ENCODE measurements at places on chromosomes 5 and 9.

DNA sequence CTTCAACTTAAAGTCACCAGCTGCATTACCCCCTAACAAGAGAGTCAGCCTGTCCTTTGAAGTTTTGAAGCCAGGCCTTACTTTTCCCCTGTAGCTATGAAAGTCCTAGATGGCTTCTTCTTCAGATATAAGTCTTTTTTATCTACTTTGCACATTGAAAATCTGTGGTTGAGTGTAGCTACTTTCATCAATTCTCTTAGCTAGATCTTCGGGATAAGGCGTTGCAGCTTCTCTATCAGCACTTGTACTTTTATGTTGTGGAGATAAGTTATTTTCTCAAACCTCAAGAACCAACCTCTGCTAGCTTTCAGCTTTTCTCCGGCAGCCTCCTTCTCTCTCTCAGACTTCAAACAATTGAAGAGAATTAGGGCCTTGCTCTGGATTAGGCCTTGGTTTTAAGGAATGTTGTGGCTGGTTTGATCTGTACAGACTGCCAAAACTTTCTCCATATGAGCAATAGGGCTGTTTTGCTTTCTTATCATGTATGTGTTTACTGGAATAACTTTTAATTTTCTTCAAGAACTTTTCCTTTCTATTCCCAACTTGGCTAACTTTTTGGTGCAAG, 21.6 kb downstream of the CATSPER3 start:
- no peak for DNase-seq

DNA sequence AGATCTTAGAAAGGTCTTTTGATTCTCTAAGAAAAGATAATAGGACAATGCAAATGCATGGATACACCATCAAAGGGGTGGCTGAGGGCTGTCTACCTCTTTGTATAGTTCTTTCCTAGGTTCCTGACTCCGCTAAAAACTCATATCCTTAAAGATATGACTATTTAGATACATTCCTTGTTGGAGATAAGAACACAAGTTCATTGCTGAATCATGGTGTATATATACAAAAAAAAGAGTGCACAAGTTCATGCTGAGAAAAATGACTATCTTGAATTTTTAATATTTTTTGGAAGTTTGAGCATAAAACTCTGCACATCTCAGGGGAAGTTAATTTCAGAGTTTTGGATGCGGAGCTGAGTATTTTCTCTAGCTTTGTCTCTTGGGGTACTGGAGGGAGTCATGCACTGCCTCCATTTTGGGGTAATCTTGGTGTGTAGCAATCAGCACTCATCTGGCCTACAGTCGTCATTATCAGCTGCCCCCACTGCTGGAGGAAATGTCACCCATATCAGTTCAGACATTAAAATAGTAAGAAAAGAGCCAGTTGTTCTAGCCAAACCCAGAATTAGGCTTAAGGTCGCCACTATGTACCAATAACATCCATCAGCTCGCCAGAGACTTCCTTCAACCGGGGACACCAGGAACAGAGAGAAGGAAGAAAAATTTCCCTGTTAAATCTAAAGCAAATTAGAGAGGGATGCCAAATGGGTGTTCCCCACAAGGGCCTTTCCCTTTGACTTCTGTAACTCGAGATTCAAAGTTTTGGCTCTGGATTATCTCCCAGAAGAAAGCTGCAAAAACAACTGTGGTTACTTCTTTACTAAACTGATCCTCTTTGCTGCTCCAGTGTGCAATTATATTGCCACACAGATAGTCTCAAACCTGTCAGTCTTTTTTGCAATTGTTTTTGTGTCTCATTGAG, 49.0 kb downstream of the PTTG1 start:
- DNase-seq: no peak

GRCh38 chr9:127941062-127941960, 3.7 kb upstream of the DPM2 start:
- no peak for DNase-seq

- no peak for DNase-seq
These were observed 4.4 kb upstream of the TOR4A start for GRCh38 chr9:137273095-137273490.

- DNase-seq: no peak
These were observed 48.9 kb upstream of the CHD1 start for GRCh38 chr5:98977723-98978122.

DNA sequence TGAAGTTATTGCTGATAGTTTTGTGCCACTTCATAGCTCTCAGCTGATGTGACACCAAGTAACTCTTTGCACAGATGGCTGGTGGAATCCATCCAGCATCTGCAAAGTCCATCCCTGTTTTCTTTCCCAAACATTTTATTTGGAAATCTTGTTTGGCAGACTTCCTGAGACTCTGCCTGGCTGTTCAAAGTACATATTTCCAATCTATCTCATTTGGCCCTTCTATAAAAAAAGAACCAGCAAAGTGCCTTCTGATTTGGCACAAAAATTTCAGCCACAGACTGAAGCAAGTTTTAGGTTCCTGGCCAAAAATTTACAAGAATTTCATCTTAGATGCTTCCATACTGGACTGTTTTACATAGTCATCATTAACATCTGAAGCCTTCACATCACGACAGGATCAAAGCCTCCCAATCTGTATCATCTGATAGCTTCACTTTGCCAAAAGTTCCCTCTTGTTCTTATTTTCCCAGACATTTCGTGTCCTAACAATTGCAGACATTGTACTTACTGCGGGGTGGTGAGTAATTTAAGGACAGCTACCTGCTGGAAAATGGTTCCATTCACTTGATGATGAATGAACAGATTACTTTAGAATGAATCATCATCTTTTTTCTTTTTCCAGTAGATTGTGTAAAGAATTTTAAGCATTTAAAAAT, 377.3 kb downstream of the KIAA0825 start:
- DNase-seq: no peak

DNA sequence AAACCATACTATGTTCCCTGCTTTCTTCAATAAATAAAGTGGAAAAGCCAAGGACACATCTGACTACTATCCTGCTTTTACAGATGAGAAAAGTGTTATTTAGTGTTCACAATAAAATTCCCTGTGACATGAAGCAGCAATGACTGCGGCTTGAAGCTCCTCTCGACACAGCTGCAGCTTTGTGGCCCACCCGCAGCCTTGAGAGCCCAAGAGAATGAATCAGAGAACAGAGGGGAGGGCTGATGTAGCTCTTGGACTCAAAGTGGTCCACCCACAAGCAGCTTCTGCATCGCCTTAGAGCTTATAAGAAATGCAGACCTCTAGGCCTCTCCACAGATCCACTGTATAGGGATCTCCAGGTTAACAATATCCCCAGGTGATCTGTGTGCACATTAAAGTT, 181.3 kb upstream of the GNA14 start:
- DNase-seq: no peak

DNA sequence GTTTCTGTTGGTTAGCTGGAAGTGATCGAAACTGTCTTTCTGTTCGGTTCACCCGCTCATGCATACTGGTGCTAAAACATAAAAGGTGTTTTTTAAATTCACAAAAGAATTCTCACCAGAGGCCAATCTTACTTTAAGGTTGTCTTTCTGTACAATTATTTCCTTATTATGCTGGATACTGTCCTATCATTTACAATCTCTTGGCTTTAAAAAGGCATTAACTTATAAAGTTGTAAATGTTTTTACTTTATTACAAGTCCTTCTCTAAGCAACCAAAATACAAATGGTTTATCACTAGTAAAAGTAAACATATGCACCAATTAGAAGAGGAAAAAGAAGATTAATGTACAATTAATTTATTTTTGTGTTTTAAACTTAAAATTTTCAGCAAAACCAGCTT, 10.7 kb downstream of the CARNMT1 start:
- no peak for DNase-seq

DNA sequence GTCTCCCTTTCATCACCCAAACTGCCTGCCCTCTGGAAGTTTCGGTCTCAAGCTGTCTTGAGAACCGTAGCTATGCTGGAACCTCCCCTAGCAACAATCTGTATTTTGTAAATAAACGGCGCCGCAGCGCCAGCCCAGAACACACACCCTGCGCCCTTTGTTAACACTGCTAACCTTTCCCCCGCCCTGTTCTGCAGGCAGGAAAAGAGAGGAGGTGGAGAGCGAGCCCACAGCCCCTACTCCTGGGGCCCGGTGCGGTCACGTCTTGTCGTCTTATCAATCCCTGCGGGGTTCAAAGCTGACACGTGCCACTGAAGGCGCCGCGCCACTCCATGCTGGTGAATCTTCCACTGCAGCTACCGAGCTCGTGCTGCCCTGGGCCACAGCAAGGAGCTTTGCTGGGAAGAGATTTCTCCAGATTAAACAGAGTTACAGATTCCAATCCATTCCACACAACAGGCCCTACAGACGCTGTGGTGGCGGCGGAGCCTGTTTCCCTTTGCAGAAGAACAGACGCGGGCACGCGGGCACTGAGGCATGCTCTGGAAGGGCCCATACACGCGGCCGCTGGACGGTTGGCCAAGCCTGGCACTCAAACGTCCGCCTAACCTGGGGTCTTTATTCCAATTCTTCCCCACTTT, 25.3 kb downstream of the ZDHHC11B start:
- no peak for DNase-seq
